ENCODE measurements at places on chromosomes 7 and 10. TPM values are rescaled to one million over a fixed set of nuclear protein-coding genes. Genes with fewer than 3 reads are reported as not detected.

ABCB4 gene
- total RNA-seq: not detected

ABCB8 gene
- 49.5 TPM for total RNA-seq

DNA sequence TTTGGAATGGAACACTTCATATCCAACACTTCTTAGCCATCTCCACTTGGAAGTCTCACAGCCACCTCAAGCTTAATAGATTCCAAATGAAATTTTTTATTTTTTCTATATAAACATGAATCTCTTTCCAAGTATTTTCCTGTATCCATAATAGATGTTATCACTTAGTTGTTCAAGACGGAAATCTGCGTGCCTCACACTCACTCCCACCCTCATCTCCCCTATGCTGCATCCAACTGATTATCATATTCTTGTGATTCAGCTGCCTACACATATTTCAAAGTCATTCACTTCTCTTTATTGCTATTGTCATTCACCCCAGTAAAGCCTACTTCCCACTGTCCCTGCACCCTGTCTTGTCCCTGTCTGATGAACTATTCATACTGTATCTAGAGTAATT lies 70.2 kb upstream of the MKX start:
- H3K4me1 ChIP-seq: no peaks in the 10 kb centered on the region
- H3K36me3 ChIP-seq: no peaks in the 10 kb centered on the region
- no peak for DNase-seq
- no peak overlapping the region for H3K27ac ChIP-seq

DNA sequence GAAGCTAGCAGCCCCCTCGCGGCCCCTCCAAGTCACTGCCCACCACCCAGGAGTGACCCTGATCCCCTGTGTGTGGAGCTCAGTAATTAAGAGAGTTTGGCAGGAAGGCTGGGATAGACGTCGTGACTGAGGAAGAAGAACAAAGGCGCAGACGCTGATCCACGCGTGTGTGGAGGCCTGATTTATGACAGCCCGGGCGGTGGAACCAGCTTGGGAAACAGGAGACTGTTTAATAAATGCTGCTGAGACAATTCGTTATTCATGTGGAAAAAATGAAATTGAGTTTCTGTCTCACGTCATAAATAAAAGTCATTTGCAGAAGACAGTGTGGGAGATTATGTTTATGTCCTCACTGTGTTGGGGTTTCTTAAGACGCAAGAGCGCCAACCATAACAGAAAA lies 130.8 kb downstream of the ELFN1 start:
- H3K27ac ChIP-seq: no peak overlapping the region
- DNase-seq: no peak
- no peak overlapping the region for H3K4me3 ChIP-seq
- H3K4me1 ChIP-seq: no peaks in the 10 kb centered on the region
- H3K27me3 ChIP-seq: peaks cover 4% of the 10 kb centered on the region

DNA sequence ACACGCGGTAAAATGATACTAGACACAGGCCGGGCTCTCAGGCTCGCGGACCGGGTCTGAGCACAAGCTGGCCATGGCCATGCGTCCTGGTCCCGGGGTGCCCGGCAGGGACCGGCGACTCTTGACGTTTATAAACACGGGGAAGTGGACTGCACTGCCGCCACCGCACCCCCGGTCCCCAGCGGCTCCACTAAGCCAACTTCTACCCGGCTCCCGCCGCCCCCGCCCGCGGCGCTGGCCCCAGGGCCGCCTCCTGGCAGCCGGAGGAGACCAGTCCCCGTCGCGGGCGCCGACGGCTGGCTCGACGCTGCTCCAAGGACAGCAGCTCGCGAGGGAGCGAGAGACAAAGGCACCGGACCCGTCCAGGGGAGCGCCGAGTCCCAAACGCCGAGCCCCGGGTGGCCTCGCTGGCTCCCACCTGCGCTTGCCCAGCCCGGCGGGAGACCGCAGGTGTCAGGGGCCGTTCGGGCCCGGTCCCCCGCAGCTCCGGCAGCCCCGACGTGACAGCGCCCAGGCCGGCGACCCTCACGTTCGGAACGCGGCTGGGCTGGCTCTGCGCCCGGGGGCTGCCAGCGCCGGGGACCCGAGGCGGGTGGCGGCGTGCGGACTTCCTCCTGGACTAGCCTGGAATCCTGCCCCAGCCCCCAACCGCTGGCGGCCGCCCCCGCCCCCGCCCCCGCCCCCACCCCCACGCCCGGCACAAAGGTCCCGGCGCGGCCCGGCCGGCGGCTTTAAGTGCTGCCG lies 517 bp downstream of the ITGB1 start:
- H3K4me1 ChIP-seq: peaks cover 64% of the 10 kb centered on the region
- H3K4me3 ChIP-seq: peak overlapping the region; percentile 80
- peak; percentile 65 for DNase-seq

NME8 gene
- not detected for total RNA-seq

DNA sequence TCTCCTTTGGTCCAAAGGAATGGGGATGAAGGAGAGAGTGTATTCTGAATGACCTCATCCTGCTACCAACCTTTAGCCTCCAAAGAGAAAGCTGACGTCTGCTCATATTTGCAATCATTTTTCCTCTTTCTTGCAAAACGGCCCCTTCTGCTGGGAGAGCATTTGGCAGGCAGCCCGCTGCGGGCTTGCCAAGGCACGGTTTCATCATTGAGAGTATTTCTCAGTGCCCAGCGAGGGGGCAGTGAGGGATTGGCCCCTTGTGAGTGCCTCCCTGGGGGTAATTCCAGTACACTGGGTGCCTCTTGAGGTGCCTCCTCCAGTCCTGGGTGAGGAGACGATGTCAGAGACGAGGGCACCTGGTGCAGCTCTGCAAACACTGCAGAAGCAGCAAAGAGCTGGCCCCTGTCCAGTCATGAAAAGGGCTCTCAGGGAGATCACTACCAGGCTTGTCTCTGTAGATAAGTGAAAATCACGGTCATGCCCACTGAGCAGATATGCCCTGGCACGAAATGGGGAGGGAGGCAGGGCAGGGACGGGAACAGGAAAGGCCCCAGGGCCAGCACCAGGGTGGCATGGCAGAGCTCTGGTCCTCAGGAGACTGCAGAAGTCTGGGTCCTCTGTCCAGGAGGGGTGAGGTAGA lies 48.7 kb upstream of the SHH start:
- no peak overlapping the region for H3K4me3 ChIP-seq
- DNase-seq: no peak
- peaks cover 12% of the 10 kb centered on the region for H3K27me3 ChIP-seq
- H3K27ac ChIP-seq: no peak overlapping the region
- H3K4me1 ChIP-seq: no peaks in the 10 kb centered on the region
- no peaks in the 10 kb centered on the region for H3K36me3 ChIP-seq

GNGT1 gene
- not detected for total RNA-seq

ELMO1 gene
- 93.3 TPM for total RNA-seq

- no peaks in the 10 kb centered on the region for H3K36me3 ChIP-seq
- peaks cover 2% of the 10 kb centered on the region for H3K27me3 ChIP-seq
- no peak overlapping the region for H3K4me3 ChIP-seq
- no peak for DNase-seq
- H3K4me1 ChIP-seq: no peaks in the 10 kb centered on the region
- H3K27ac ChIP-seq: no peak overlapping the region
Observed at GRCh38 chr7:99848420-99849216, 20.8 kb downstream of the CYP3A43 start.

DNA sequence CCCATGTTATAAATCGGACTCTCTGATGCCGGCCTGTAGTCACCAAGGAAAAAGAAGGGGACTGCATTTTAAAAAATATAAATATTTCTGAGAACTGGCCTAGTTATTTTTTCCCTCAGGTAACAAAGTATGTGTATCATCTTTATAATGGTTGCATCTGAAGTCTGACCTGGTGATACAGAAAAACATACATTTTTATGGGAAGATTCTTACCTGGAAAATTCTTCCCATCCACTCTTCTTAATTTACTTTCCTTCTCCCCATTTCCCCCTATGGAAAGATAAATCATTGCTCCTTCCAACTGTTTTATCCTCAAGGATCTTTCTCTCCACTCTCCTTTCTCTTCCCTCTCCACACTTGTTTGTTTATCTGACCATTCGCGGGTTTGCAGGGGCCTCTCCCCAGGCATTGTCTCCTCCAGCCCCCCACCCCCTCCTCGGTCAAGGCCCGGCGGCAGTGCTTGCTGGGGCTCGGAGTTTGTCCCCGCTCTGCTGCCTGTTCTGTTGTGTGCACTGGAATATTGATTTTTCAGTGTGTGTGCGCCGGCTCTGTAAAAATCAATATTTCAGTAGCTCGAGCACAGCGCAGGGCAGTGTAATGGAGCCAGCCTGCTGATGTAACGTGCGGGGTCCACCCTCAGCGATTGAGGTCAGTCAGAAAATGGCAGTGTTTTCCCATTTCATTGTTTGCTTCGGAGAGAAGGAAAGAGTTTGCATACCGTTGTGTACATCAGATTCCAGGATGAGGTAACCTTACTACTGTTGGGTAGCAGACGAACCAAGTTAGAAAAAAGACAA lies 199.5 kb upstream of the NFE2L3 start:
- peak overlapping the region; percentile 18 for H3K4me3 ChIP-seq
- peaks cover 11% of the 10 kb centered on the region for H3K4me1 ChIP-seq
- H3K27ac ChIP-seq: no peak overlapping the region

DNA sequence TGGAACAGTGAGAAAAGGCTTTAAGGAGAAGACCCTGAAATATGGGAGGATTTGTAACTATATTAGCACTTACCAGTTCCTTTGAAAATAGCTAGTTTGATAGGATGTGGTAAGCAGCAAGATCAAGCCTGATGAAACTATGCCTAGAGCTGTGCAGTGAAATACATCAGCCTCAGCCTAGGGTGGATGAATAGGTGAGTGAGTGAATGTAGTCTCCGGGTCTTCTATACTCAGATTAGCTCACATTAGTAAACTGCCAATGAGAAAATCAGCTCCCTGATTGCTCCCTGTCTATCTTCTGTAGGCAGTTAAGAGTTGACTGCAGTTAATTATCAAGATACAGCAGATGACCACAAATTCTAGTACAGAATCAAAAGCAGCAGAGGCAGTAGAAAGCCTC lies 89.6 kb downstream of the ELAPOR2 start:
- no peak overlapping the region for H3K27ac ChIP-seq
- H3K27me3 ChIP-seq: no peaks in the 10 kb centered on the region
- no peak overlapping the region for H3K4me3 ChIP-seq
- H3K36me3 ChIP-seq: no peaks in the 10 kb centered on the region

EXOC6 gene
- total RNA-seq: 10.7 TPM
